NCI-H1436 treated with DMSO at 0.1 percent for 48 hours (cell line): ENCODE measurements at places on chromosomes 5 and 9.

DNA sequence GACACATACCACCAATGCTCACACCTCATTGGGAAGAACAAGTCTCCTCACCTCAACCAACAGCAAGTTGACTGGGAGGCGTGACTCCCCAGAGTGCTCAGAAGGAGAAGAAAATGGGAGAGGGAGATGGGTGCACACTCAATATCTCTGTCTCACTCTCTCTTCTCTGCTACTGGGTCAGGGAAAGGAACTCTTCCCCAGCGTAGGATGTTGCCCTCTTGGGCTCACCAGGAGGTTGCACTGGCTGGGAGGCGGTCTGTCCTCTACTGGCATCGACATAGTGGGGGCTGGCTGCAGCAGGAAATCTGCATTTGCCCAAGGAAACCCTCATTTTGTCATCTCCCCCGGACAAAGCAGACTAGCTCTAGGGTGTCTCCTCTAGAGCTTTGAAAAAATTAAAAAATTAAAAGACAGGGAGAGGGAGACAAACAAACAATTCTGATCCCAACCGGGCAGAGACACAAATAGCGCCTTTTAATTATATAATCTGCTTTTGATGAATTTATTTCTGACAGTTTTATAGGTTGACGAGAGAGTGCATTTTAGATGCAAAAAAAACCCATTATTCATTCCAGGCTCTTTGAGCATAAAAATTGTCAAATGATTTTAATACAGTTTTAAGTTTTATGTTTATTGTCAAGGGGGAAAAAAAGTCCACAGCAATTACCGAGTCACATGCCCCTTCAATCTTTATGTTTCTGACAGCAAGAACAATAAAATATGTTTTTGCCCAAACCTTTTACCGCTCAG is 179.3 kb upstream of the MVB12B start:
- no peak for DNase-seq

- DNase-seq: no peak
These were observed 96.6 kb downstream of the GALNT10 start for GRCh38 chr5:154287136-154287535.

- no peak for DNase-seq
These were observed 94.5 kb downstream of the OSMR start for GRCh38 chr5:38940230-38940858.

DNA sequence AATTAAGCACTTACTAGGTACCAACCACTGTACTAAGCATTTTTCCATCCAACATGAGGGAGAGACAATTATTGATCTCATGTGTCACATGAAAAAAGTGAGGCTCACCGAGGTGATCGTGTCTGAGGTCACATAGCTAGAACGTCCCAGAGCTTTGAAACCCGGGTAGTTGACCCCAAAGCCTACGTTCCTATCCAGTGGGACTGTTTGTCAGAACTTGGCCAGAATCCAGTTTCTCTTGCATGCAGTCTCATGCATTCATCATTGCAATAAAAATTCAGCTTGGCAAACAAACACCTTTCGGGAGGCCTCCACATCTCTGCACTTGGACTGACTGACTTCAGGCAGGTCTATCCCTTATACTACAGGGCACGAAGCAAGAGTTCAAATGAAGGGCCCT is 23.4 kb upstream of the FAT2 start:
- no peak for DNase-seq

- DNase-seq: no peak
These were observed 61.5 kb downstream of the MEIKIN start for GRCh38 chr5:131883984-131884383.

- DNase-seq: no peak
These were observed 47.2 kb downstream of the CAMK2A start for GRCh38 chr5:150242251-150242894.

GRCh38 chr5:54869691-54870090 is 115.7 kb downstream of the ESM1 start:
- no peak for DNase-seq

DNA sequence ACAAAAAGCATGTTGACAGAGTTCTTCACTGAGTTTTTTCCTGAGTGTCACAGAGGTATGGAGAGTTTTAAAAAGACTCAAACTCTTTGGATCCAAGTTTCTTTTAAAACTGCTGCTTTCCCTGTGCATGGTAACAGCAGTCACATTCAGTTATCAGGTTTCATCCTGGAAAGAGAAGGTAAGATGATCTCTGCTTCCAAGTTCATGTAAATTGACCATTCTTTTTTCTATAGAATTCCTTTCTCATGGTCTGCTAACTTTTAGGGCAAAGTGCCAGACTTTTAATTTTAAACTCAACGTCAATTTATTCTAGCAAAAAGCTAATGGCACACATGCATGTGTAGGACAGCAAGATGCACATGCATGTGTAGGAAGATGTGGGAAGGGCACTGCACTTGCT is 52.5 kb upstream of the PRLR start:
- DNase-seq: no peak
